AG04450 (cell line): ENCODE measurements at places on chromosomes 3 and 15.

GRCh38 chr15:40097968-40098476, 10.7 kb downstream of the BMF start:
- no peak for DNase-seq

DNA sequence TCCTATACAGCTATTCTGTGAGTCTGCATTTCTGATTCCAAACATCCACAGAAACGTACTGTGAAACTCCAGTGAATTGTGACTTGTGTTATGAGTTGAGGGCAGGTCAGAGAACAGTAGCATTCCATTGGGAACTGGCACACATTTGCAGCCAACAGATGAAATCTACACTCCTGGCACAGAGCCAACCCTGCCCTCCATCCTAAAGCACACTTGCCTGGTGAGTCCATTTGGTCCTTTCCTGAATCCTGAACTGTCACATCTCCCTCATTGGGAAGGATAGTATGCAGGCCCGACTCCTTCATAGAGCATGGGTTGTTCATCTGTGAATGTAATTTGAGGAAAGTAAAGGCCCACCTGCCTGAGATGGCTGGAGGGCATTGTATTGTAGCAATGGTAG, 314.3 kb upstream of the RASGRP1 start:
- DNase-seq, result no peak

DNA sequence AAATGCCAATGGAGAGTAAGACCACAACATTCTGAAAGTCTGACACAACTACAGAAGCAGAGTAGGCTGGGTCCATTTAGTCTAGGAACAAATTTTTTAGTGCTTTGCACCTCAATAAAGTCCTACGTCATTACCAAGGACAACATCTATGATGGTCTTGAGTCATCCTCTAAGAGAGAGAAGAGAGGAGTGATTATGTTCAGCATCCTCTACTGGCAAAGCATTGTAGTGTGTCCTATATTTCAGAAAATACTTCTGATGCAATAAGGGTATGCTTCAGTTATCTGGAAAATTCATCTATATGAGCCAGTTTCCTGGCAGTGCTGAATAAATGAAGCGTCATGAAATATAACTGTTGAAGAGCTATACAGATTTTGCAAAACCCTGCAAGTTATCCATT, 95.6 kb downstream of the P2RY1 start:
- DNase-seq, result no peak

- no peak for DNase-seq
These were observed 24.1 kb downstream of the CX3CR1 start for GRCh38 chr3:39255503-39256325.

DNA sequence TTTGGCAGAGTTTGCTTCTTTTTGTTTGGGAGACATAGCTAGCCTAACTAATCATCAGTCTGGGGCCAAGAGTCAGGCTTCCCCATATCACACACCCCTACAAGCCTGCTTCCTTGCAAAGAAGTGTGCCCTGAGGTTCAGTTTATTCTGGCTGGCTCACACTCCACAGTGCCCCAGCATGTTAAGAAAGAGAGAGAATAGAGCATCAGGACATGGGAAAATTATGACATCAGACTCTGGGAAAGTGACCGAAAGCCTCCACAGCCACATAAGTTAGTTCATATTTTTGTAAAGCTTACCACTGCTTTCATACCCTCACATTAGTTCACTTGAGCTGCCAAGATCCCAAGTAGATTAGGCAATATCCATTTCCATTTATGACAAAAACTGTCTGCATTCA, 63.0 kb upstream of the CFAP161 start:
- no peak for DNase-seq

GRCh38 chr15:92638291-92638708, 17.3 kb downstream of the FAM174B start:
- peak; percentile 59 for DNase-seq

- no peak for DNase-seq
These were observed 405.8 kb upstream of the ADAMTS9 start for GRCh38 chr3:65093641-65094040.

DNA sequence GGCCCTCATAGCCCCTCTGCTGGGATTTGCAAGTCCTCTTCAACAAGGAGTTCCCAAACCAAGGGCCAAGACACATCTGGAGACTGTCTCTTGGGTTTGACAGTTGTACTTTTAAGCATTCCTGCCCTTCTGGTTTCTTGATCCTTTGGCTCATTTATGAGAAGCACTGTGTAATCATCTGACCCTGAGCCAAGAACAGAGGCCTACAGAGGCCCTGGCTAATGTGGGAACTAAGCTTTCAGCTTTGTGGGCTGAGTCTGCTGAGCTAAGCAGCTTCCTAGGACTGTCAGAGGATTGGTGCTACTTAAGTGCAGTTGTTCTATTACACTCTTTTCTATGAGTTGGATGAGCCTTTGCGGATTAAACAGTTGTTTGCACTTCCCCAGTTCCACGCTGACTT, 178.3 kb downstream of the KBTBD8 start:
- no peak for DNase-seq

GRCh38 chr15:29942548-29942947, 120.3 kb upstream of the TJP1 start:
- no peak for DNase-seq

DNA sequence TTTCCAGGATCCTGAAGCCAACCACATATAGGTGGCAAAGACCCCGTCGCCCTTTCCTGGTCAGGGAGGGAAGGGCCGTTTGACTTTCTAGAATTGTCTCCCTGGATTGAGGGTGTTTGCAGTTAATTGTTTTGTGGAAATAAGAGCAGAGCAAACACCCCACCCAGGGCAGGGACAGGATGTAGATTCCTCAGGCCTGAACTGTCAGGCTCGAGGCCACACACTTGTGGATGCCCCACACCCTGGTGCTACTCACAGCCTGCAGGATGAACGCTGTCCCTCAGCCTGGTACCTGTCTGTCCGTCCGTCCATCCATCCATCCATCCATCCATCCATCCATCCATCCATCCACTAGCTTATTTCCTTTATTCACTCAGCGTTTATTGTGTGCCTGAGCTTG, 29.9 kb upstream of the FLNB start:
- DNase-seq, result no peak

GRCh38 chr3:117695321-117695720, 985.7 kb downstream of the TUSC7 start:
- no peak for DNase-seq

GRCh38 chr3:61527011-61527410, 34.4 kb upstream of the PTPRG start:
- DNase-seq, result no peak

GRCh38 chr3:172847292-172847691, 96.8 kb downstream of the ECT2 start:
- DNase-seq, result no peak

DNA sequence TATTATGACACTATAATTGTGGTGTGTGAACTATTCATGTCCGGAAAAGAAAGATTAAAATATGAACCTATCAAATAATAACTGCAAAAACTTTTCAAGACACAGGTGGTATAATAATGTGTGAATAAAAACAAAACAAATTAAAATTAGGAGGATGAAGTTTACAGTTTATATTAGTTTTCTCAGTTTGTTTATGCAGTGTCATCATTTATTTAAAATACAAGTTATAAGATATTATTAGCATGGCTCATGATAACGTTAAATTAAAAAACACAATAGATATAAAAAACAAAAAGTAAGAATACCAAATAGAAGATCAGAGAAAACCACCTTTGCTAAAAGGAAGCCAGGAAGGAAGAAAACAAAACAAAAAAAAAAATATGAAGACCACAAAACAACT, 963.8 kb upstream of the ALCAM start:
- no peak for DNase-seq

DNA sequence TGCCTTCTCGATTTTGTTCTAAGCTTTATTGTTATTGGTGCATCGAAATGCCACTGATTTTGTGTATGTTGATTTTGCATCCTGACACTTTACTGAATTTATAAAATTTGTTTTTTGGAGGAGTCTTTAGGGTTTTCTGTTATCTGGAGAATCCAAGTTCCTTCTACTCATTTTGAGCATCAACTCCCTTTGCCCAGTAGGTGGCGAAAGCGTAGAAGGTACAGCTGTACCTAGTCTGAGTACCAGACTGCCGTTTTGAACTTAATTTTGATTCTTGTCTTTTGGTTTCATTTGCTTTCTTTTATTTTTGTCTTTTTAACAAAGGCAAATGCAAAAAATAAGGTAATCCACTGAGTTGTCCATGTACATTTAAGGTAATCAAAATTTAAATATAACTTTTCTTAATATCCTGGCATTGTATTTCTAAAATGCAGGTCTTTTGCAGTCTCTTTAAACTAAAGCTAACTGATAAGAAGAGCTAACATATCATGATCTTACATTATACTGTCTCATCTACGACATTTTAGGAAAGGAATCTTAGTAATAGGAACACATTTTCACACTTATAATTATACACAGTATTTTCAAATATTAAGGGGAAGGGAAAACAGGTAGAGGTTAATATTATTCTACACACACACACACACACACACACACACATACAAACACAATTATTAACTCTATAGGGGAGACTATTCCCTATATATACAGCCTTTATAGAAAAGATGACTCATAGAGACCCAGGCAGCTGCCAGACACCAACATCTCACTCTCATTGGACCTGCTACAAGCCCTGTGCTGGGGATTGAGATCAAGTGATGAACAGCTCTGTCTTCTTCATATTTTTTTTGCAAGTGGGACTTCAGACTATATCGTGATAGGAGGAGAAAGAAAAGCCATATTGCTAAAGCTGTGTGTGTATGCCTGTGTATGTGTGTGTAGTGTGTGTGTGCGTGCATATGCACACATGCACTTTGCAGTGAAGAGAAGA, 71.8 kb downstream of the SYNPR start:
- DNase-seq, result no peak

GRCh38 chr3:53702776-53703530, 143.3 kb downstream of the CHDH start:
- DNase-seq, result no peak

GRCh38 chr3:98733053-98733811, 29.9 kb upstream of the ST3GAL6 start:
- DNase-seq, result no peak

DNA sequence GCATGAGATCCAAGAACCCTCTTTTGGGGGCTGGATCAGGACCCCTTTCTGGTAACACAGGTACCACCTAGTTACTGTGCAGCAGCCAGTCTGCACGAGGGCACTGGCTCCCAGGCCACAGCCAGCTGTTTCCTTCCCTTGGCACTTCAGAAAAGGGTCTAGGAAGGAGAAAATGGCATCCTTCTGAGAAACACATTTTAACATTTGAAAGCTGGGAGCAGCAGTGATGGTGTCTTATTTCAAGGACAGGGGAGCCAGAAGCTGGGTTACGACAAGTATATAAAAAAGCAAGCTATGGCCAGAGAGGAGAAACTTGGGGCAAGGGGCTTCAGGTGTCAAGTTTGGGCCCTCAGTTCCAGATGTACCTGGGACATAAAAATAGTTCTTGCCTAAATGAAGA, 282.8 kb downstream of the CTNNB1 start:
- no peak for DNase-seq

DNA sequence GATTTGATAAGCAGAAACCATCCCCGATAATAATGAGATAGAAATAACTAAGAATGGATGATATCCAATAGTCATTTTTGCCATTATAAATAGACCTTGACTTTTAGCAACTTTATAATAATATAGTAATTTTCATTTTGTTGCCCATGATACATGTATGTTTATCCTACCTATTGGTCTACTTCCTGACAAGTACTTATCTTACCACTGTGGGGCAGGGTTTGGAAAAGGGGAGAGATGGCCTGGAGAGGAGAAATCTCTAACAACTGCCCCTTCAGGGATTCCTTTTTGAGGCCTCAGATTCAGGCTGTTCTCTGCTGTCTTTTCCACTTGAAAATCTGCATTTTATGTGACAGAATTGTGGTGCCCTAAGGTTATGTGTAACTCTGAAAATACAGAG, 42.2 kb downstream of the FAM98B start:
- DNase-seq, result no peak

GRCh38 chr15:41969851-41970431, 2.4 kb downstream of the EHD4 start:
- DNase-seq, result no peak

- no peak for DNase-seq
These were observed 1114.0 kb upstream of the GBE1 start for GRCh38 chr3:82875401-82875800.

GRCh38 chr3:85576091-85576690, 617.4 kb downstream of the CADM2 start:
- peak; percentile 11 for DNase-seq

GRCh38 chr15:99387421-99388168, 136.3 kb downstream of the LRRC28 start:
- no peak for DNase-seq

DNA sequence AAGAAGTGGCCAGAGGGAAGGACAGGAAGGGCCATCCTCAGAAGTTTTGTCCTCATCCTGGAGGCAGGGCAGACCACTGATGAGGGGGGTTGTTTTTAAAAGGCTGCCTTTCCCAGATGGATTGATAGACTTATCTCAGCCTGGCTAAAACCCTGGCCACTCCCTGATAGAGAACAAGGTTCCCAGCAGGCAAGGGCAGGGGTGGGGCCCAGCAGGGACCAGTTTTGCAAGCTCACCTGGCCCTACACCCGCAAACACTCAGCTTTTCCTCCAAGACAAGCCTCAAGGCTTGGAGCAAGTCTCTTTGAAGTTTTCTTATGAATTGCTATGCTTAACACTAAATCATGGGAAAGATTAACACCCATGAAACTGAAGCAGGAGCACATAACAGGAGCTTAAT, 9.1 kb downstream of the LIPC start:
- no peak for DNase-seq

GRCh38 chr3:190012314-190012782, 108.3 kb downstream of the P3H2 start:
- no peak for DNase-seq

DNA sequence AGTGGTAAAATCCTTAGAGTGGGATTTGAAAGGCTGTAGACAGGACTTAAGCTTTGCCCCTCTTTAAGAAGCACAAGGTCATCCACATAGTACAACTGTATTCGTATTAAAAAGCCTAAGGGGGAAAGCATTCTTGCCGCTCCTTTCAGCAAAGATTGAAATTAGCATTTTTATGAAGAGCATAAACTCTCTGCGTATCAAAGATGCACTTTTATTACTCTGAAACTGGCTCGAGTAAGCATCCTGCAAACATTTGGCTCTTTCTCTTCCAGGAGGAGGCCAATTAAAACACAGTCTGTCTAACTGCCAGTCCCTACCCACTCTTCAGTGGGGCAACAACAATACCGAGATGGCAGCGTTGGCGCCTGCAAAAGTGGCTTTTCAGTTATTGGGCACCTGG, 192.5 kb upstream of the TPRG1 start:
- DNase-seq, result no peak

DNA sequence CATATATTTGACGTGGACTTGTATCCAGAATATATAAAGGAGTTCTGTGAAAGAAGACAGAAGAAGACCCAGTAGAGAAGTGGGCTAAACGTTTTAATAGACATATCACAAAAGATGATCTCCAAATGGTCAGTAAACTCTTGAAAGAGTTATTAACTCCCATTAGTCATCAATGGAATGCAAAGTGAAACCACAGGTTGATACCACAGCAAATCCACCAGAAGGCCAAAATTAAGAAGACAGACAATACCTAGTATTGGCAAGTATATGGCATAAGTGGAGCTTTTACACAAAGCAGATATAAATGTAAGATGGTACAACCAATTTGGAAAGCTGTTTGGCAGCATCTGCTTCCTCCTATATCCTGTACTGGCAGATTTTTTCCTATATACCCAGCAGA, 6.0 kb downstream of the SPATA16 start:
- DNase-seq, result no peak
